ENCODE measurements at places on chromosomes 16 and 17. TPM values are rescaled to one million over a fixed set of nuclear protein-coding genes. Genes with fewer than 3 reads are reported as not detected.

GRCh38 chr16:73753931-73754330, 542.7 kb upstream of the PSMD7 start:
- H3K27me3 ChIP-seq, result no peaks in the 10 kb centered on the region
- DNase-seq, result no peak
- H3K36me3 ChIP-seq, result no peaks in the 10 kb centered on the region
- H3K4me1 ChIP-seq, result no peaks in the 10 kb centered on the region

- H3K27me3 ChIP-seq, result no peaks in the 10 kb centered on the region
- no peak overlapping the region for H3K27ac ChIP-seq
- peaks cover 2% of the 10 kb centered on the region for H3K4me1 ChIP-seq
Observed at GRCh38 chr17:4208238-4208637, 55.5 kb downstream of the ANKFY1 start.

DNA sequence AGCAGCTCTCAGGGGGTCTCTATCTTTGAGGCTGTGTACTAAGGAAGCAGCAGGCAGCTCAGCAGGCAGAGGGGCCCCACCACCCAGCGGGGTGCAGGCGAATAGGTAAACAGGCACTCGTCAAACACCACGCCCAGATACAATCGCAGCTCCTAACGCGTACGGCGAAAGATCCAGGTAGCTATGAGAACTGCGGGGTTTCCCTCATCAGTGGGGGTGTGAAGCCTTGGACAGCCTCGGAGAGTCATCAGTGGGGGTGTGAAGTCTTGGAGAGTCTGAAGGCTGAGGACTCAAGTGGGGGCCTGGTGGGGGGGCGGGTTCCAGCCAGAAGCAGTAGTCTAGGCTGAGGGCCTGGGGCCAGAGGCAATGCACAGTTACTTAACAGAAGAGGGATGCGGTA, 69.0 kb downstream of the RTN4RL1 start:
- peaks cover 8% of the 10 kb centered on the region for H3K27me3 ChIP-seq
- no peak overlapping the region for H3K4me3 ChIP-seq
- no peak for DNase-seq

DNA sequence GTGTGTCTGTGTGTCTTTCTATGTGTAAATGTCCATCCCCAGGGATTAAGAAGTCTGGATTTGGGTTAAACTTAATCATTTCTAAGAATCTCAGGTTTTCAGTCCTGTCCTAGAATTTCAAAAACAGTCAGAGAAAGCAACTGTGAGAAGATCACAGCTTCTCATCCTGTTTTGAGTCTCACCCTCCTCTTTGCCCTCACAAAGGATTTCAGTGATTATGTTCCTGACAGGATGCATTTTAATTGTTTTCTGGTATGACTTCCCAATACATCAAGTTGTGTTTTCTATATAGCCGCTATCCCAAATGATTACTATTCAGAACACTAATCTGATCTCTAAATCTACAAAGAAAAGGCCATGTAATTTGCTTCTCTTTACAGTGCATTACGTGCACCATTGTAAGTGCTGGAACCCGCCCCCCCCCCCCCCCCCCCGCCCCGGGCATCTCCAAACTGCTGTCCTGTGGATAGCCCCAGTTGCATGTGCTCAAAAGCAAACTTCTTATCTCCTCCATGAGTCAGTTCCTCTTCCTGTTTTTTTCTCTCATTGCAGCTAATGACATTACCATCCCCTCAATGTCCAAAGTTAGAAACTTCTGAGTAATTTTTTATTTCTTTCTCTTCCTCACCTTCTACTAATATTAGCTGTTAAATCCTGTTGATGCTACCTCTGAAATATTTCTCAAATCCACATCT, 73.9 kb downstream of the CDH13 start:
- no peak overlapping the region for H3K4me3 ChIP-seq
- peaks cover 14% of the 10 kb centered on the region for H3K4me1 ChIP-seq
- H3K27me3 ChIP-seq, result no peaks in the 10 kb centered on the region
- H3K36me3 ChIP-seq, result no peaks in the 10 kb centered on the region

The KRT32 gene
- polyA plus RNA-seq, result 0.09 TPM

GRCh38 chr17:28178800-28179199, 136.3 kb downstream of the NLK start:
- no peak overlapping the region for H3K27ac ChIP-seq
- H3K4me3 ChIP-seq, result no peak overlapping the region
- peaks cover 8% of the 10 kb centered on the region for H3K36me3 ChIP-seq
- DNase-seq, result no peak
- H3K4me1 ChIP-seq, result peaks cover 4% of the 10 kb centered on the region
- no peaks in the 10 kb centered on the region for H3K27me3 ChIP-seq

The GP1BA gene
- not detected for polyA plus RNA-seq

The CCL17 gene
- not detected for polyA plus RNA-seq

DNA sequence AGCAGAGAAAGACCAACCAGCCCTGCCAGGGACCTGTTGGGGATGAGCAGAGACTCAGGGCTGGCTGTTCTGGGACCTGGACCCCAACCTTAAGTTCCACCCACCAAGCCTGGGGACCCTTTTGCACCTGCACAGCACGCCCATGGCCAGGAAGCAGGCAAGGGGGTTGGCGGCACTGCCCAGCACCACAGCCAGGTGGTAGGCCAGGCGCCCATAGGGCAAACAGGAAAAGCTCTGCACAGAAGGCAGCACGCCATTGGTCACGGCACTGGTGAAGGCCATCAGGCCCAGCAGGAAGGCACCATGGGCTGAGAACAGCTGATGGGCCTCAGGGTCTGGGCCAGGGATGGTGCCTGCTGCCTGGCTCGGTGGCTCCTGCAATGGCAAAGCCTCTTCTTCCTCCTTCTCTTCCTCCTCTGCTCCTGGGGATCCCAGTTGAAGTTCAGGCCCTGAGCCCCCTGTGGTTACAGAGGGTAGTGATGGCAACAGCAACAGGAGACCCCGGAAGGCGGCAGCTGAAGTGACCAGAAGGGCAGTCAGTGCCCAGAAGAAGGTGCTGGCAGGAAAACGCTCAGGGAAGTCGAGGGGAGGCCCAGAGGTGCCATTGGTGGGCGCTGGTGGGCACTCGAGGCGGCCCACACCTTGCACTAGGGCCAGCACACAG, 1.7 kb downstream of the SLC52A1 start:
- no peak for DNase-seq
- no peaks in the 10 kb centered on the region for H3K4me1 ChIP-seq
- H3K4me3 ChIP-seq, result no peak overlapping the region
- H3K36me3 ChIP-seq, result no peaks in the 10 kb centered on the region
- no peak overlapping the region for H3K27ac ChIP-seq

The C1QL1 gene
- polyA plus RNA-seq, result 1.5 TPM

The CDH13 gene
- polyA plus RNA-seq, result 61.6 TPM

DNA sequence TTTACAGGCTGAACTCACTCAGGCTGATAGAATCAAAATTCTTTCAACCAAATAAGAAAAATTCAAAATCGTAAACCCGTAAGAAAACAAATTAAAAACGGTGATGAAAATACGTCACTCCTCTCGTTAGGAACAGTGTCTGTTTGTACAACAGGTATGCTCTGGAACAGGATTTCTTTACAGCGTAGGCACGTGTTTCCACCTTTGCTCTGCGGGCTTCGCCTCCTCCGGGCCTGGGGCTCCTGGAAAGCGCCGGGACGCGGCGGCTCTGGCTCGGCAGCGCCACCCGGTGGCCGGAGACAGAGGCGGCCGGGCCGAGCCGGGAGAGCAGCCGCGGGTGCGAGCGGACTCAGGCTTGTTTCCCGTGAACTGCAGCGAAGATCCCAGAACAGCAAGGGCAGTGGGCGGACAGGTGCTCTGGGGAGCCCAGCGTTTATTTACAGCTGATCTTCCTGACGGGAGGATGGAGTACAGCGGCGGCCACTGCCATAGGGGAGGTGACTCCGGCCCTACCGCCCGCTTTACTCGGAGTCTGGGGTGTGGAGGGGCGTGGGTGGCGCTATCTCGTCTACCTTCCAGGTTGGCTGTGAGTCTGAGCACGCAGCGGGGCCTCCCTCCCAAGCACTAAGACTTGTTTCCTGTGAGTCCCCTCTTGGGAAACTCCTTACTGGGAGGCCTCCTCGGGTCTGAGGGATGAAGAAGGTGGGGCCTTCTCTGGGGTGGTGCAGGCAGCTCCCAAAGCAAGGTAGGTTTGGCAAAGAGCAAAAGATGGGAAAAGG, 40.5 kb upstream of the ATP2A3 start:
- H3K4me3 ChIP-seq, result no peak overlapping the region
- no peak overlapping the region for H3K27ac ChIP-seq
- H3K4me1 ChIP-seq, result peaks cover 23% of the 10 kb centered on the region
- DNase-seq, result no peak
- H3K27me3 ChIP-seq, result no peaks in the 10 kb centered on the region

The CCT6B gene
- 0.72 TPM for polyA plus RNA-seq

DNA sequence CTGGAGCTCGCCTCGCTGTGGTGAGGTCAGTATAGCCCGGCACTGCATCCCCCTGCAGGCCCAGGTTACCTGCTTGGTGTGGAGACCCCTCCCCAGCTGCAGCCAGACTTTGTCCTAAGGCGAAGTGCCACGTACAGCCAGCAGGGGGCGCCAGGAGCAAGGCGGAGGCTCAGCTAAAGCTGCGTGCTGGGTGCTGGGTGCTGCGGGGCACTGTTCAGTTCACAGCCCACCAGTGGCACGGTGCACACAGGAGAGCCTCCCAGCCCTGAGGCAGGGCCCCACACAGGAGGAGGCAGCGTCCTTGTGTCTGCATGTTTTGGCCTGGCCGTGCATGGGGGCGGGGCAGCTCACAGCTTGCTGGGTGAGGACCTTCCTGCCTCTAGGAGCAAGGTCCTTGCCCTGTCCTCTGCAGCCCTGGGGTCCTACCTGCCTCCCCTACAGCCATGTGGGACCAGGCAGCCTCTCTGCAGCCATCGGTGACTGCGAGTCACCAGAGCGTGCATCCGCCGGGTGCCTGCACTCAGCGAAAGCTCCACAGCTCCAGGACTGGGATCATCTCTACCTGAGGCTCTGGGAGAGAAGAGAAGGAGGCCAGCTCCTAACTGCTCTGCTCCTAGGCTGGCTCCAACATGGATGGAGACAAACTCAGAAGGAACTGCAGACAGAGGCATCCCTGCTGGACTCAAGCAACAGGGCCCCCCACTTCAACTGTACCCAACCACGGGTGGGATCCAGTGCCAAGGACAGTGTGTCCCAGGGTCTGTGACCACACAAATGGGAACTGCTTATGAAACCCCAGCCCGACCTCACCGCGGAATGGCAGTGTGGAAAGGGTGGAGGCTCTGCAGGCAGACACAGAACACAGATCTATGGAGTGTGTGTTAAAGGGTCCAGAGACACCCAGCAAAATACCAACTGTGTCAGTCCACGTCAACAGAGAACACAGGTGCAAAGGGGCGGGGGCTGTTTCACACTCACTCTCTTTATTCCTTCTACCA, 19.0 kb downstream of the SLC7A5 start:
- peaks cover 15% of the 10 kb centered on the region for H3K4me1 ChIP-seq
- H3K27me3 ChIP-seq, result no peaks in the 10 kb centered on the region
- peaks cover 50% of the 10 kb centered on the region for H3K36me3 ChIP-seq
- DNase-seq, result peak; percentile 31
- H3K4me3 ChIP-seq, result no peak overlapping the region
- H3K27ac ChIP-seq, result no peak overlapping the region

Data from IMR-90 (cell line).